Pons (tissue), 1 donor: ENCODE measurements at places on chromosomes 4 and X.

DNA sequence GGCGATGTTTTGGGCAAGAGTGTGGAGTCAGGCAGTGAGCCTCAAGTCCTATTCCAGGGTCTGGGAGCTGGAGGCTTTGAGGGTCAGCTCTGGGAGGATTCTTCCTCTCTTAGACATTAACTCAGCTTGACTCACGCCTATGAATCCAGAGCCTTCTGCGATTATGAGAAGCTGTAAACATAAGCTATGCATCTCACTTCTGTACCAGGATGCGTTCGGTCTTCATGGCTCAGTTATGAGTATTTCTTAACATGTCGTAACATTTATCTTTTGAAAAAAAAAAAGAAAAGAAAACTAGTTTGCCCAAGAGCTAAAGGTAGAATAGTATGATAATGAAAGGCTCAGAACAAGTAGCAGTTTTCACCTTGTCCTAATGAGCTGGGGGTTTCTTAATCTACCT, 4.6 kb downstream of the SHROOM2 start:
- DNase-seq = no peak

- DNase-seq = no peak
Observed at GRCh38 chr4:110196206-110196870, 2.1 kb downstream of the ELOVL6 start.

- no peak for DNase-seq
Observed at GRCh38 chr4:118018381-118019145, 15.7 kb upstream of the NDST3 start.

DNA sequence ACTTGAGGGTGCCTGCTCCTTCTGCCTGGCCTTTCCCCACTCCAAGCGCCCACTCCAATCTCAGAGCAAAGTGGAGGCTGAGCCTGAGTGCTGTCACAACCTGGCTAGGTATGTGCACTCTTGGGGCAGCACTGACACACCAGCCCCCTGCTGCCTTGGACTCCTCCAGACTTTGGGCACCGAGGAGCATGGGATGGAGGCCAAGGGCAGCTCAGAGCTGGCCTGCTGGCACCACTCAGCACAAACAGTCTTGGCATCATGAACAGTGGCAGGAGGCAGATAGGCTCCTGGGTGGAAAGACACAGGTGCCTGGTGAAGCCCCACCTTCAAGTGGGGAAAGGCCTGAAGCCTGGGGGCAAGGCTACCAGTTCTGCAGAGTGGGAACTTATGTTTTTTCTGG, 91.8 kb downstream of the KCNIP4 start:
- DNase-seq = no peak

DNA sequence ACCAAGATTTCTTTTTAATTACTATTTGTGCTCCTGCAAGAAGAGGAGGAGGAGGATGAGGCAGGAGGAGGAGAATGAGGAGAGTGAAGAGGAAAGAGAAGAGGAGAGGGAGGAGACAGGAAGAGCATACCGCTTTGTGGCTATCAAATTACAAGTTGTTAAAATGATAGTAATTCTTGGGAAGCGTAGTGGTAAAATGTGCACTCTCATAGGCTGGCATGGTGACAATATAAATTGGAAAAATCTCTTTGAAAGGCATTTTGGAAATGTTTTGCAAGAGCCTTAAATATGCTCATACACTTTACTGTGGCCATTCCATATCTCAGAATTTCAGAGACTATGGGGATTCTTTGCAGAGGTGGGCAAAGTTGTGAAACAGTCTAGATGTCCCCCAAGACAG, 53.2 kb downstream of the MXRA5 start:
- DNase-seq = no peak

- DNase-seq = no peak
Observed at GRCh38 chr4:153931804-153932203, 142.9 kb upstream of the SFRP2 start.

DNA sequence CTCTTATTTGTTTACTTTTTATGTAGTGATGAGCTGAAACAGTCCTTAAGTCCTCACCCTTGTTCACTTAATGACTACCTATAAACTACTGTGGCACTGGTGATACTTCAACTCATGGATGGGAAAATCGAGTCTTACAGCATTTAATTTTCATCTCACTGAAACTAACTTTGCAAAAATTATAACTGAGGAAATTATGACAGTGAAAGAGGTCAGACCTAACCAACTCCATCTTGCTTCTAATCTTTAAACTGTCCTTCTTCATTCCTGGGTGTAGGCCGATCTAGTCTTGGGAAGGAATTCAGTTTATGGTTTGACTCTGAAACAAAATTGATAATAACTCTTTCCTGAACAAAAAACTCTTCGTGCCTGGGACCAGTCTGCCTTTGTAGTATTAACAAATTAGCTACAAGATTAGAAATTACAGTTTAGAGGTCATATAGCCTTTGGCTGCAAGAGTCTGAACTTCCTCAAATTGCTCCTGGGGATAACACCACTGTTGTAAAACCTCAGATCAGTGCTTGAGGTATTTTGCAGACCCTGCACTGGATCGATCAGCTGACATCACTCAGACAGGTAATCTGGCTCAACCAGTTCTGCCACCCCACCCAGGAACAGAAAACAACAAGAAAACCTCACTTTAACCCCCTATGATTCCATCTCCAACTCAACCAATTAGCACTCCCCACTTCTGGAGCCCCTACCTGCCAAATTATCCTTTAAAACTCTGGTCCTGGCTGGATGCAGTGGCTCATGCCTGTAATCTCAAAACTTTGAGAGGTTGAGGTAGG, 995.7 kb upstream of the PRKX start:
- DNase-seq = no peak

DNA sequence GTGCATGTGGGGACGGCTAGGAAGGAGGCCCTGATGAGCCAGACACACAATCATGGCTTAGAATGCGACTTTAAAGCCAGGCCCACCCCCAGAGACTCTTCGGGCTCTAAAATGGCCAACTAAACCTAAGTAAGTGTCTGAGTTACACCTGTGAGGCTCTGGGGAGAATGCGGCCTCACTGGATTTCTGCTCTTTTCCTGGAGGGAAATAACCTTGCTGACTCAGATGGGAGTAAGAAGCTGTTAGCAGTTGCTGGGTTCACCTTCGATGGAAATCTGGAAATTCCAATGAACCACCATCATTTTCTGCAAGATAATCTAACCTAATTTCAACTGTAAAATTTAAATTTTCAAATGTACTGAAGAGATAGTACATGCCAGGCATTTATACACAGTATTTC, 97.6 kb upstream of the MAML3 start:
- DNase-seq = no peak
